ENCODE measurements at places on chromosomes 2 and 18.

- DNase-seq = peak; percentile 43
These were observed 20.6 kb upstream of the HAAO start for GRCh38 chr2:42812899-42813479.

DNA sequence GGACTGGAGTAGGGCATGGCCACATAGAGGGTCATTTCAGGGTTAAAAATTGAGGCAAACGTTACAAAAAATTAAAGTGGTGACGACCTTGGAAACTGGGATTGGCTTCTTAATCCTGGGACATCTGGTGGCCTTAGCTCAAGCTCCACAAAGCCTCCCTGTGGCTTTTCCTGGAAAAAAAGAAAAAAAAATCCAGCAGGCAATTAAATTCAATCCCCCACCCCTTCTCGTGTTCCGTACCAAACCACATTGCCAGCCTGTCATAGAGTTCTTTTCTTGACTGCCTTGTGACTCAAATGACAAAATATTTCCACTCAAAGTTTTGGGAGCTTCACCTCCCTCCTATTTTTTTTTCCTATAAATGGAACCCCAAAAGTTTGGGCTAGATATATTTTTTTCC is 195.6 kb downstream of the HRH4 start:
- peak; percentile 93 for DNase-seq

- DNase-seq = no peak
These were observed 14.5 kb downstream of the SLC39A10 start for GRCh38 chr2:195671563-195671962.

DNA sequence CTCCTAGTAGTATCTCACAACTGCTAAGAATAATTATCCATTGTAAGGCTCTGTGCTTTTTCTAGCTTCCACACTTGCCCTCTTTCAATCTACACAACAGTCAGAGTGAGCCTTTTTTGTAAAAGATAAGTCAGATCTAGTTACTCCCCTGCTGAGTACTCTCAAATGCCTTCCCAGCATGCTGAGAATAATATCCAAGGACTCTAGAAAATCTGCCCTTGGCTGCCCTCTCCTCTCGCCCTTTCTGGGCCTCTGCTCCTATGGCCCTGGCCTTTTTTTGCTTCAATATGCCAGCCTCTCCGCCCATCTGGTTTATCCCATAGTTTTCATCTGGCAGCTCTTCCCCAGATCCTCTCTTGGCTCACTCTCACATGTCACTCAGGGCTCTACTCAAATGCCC is 455.9 kb upstream of the UBE2E3 start:
- DNase-seq = peak; percentile 82

GRCh38 chr18:70931942-70932814 is 643.3 kb downstream of the SOCS6 start:
- DNase-seq = peak; percentile 20

- peak; percentile 93 for DNase-seq
These were observed 199.1 kb upstream of the CCDC150 start for GRCh38 chr2:196440413-196440812.

DNA sequence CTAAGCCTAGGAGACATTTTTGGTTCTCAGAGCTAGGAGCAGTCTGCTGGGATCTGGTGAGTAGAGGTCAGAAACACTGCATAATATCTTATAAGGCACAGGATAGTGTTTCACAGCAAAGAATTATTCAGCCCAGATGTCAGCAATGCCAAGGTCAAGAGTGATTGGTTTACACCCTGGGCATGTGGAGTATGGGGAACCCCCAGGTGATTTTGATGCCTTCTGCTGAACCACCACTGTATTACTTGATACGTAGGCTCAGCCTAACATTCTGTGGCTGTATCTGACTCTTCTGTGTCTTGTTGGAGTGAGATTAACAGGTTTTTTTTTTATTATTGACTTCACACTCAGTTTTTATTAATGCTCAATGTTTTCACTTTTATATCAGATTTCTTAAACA is 6.0 kb downstream of the DDX18 start:
- no peak for DNase-seq

GRCh38 chr2:42900289-42900891 is 108.0 kb upstream of the HAAO start:
- DNase-seq = no peak

DNA sequence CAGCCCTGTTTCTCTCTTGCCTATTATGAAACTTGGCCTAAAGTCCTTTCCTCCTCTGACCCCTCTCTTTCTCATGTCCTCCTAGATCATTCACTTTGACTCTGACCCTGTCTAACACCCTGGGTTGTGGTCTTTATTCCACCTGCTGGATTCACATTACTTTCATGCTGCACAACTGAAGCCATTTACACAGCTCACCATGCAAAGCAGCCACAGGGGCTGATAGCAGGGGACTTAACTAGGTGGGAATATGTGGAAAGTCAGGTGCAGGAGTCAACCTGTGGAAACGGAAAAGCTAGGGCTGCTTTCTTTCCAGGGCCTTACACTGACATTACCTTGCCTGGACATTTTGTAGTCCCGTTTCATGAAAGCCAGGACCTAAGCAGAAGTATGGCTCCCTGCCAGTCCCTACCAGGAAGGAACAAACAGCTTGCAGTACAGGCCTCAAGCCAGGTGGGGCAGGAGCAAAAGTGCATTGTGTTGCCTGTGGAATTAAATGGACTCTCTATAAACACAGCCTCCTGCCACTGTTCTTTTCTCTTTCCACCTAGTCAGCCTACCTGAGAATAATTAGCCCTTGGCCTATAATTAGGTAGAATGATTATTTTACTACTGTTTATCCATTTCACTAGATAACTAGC is 11.8 kb downstream of the MAPRE3 start:
- peak; percentile 84 for DNase-seq

DNA sequence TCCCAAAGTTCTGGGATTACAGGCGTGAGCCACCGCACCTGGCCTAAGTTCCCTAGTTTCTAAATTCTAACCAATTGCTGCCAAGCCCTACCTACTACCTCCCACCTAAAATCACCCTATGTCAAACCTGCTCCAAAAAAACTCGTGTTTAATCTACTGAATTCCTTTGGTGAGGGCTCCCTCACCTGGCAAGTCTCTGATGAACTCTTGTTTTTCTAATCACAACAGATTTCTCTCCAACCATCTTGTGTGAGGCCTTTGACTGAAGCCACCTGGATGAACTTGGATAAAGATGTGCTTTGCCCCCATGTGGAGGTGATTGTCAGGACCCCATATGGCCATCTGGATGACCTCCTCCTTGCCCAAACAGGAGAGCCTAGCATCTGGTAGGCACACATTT is 17.4 kb upstream of the SLC35G4 start:
- DNase-seq = peak; percentile 27

DNA sequence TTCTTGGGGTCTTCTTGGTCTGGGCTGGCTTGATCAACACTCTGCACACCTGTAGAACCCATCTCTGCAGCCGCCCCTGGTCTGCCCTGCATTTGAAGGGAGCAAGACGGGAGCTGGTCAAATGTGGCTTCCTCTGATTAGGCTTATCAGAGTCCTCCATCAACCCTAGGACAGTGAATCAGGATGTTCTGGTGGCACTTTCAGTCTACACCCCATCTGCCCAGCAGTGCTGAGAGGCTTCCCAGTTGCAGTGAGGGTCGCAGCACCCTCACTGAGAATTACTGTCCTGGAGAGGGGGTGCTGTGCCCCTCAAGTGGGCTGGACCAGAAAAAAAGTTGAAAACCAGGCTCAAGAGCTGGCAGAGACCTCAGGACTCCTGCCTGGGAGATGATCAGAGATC is 152.9 kb downstream of the DYSF start:
- no peak for DNase-seq

DNA sequence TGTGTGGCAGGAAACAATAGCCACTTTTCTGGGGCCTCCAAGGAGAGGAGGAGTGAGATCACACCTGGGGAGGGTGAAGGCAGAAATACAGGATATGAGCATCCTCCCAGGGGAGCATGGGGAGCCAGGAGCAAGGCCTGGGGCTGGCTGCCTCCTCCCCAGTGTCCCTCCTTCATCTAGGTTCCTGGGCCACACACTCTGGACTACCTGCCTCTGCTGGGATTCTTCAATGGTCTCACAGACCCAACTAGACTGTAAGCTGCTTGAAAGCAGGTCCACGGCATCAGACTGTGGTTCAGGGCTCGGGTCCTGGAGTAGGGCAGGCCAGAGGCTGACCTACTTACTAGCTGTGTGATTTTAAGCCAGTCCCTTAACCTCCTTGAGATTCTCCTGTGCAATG is 94.0 kb downstream of the MCFD2 start:
- no peak for DNase-seq

DNA sequence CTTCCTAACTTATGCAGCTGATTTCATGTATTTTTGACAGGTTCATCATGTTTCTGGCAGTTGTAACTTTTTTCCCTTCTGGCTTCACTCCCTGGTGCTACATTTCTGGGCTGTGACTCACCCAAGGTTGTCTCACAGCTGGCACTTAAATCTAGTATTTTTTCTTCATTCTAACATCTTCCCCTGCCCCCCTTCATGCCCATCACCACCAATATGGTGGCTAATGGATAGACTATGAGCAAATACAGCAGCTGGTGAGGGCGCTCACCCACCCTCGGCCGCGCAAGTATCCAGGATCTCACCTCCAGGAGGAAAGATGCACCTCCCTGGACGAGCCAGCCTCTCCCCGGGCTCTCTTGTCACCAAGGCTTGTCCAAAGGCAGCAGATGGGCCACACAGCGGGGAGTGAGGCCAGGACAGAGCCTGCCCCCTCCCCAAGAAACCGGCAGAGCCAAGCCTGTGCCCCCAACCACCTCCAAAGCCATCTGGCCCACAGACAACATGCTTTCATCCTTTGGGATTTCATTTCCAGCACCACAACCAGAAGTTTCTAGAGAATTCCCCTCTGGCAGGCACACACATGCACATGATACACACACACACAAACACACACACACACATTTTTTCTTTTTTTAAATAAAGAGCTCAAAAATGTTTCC is 39.1 kb downstream of the ATOH8 start:
- peak; percentile 96 for DNase-seq

- no peak for DNase-seq
These were observed 162.8 kb downstream of the TPGS2 start for GRCh38 chr18:36665952-36666351.

- DNase-seq = no peak
These were observed 27.8 kb upstream of the KCNG2 start for GRCh38 chr18:79769698-79770500.

All from NCI-H2171 treated with DMSO at 0.1 percent for 48 hours (cell line).